ENCODE measurements at places on chromosomes 1 and 21.

- DNase-seq: no peak
These were observed 1.6 kb downstream of the RPF1 start for GRCh38 chr1:84480650-84481049.

- DNase-seq: no peak
These were observed 6.1 kb downstream of the WNT2B start for GRCh38 chr1:112514901-112515300.

DNA sequence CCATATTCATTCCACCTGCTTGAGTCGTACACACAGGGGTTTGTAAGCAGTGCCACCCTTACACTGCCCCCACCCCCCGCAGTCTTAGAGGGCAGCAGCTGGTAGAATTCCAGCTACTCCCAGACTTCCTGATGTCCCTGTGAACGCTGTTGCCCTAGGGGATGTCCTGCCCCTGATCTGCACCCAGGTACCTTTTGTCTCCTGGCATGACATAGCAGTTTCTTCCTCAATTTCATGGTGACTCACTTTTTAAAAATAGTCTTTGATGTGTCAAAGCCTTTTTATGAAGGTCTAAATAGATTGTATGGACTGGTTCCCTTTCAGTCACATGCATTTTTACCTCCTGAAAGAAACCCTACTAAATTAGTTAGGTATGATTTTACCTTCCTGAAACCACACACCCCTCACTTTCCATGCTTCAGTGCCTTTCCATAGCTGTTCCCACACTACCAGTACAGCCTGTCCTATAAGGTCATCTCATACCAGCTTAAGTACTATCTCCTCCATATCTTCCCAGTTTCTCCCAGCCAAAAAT lies 76.4 kb downstream of the ST3GAL3 start:
- DNase-seq: no peak

- DNase-seq: no peak
These were observed 78.6 kb downstream of the MORN1 start for GRCh38 chr1:2312515-2313301.

DNA sequence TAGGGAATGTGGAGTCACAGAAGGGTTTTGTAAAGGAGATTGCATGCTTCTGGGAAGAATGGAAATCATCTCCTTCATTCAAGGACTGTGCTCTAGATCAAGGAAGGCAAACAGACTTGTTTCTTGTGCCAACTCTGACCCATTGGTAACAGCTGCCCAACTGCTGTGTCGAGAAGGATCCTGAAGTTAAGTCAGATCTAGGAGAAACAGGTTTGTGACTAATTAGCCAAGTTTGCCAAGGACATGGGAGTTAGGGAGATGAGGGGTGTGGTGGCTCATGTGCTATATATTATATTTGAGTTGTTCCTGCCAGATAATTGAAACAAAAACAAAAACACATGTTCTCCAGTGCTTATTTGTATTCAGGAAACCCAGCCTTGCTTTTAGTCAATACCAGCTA lies 251.2 kb upstream of the USP24 start:
- no peak for DNase-seq

- DNase-seq: no peak
These were observed 25.7 kb downstream of the KCNK1 start for GRCh38 chr1:233639611-233640010.

- no peak for DNase-seq
These were observed 38.7 kb upstream of the BECN2 start for GRCh38 chr1:241918879-241919278.

DNA sequence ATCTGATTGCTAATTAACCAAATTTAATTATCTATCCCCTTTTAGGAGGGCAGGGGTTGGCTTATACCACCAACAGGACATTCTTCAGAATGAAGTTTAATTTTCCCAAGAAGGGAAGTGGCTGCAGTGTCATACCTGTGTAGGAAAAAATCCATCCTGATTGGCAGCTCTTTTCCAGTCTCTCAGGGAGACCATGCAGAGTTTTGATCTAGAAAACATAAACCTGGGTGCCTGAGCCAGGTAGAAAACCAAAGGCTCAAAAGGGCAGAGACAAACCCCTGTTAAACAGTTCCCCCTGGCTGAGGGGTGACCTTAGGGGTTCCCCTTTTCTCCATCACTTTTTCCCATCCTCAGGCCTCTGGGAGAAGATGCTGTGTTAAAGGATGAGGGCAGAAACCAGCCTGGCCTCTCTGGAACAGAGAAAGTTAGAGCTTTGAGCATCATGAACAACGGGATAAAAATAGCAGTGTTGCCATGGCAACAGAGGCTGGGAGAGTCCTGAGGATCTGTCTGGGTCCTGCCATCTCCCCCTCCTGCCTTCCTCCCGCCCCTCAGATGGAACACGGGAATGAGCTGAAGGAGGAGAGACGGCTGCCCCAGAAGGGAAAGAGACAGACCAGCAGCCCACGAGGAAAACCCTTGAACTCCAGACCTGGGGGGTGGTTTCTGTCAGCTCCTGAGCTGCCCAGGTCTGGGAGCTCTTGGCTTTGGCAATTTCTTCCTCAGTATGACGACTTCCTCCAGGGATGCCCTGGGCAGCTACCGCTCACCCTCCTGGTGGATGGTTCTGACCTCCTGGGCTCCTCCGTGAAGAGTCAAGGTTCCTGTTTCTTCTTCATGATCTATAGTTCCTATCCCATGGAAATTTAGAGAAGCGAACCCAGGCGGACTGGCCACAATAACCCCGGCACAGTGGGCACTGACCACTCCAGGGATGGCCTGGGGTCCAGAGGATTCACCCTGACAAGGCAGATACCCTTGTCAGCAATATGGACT lies 14.0 kb upstream of the LEMD1 start:
- DNase-seq: no peak

GRCh38 chr1:229227298-229227919 lies 43.5 kb upstream of the RAB4A start:
- no peak for DNase-seq

GRCh38 chr1:49234988-49235387 lies 458.3 kb upstream of the BEND5 start:
- DNase-seq: no peak

- DNase-seq: no peak
These were observed 89.7 kb downstream of the ITSN1 start for GRCh38 chr21:33732038-33732437.

GRCh38 chr1:155929057-155929456 lies 5.2 kb downstream of the KHDC4 start:
- no peak for DNase-seq

- no peak for DNase-seq
These were observed 206.6 kb upstream of the GRIK3 start for GRCh38 chr1:37240897-37241296.
